ENCODE measurements at places on chromosomes 3 and 15. TPM values are rescaled to one million over a fixed set of nuclear protein-coding genes. Genes with fewer than 3 reads are reported as not detected.

The ADGRG7 gene
- polyA plus RNA-seq = not detected

- no peak overlapping the region for H3K27ac ChIP-seq
- no peaks in the 10 kb centered on the region for H3K36me3 ChIP-seq
- no peaks in the 10 kb centered on the region for H3K4me1 ChIP-seq
- H3K27me3 ChIP-seq = no peaks in the 10 kb centered on the region
- H3K4me3 ChIP-seq = no peak overlapping the region
- DNase-seq = no peak
These were observed 44.4 kb downstream of the PIAS1 start for GRCh38 chr15:68098465-68098864.

The PLA2G4D gene
- 0.05 TPM for polyA plus RNA-seq

GRCh38 chr15:92068121-92068520, 214.6 kb downstream of the SLCO3A1 start:
- H3K27me3 ChIP-seq = no peaks in the 10 kb centered on the region
- no peak overlapping the region for H3K4me3 ChIP-seq
- no peaks in the 10 kb centered on the region for H3K4me1 ChIP-seq
- no peak for DNase-seq

The DNAJC17 gene
- 54.9 TPM for polyA plus RNA-seq

DNA sequence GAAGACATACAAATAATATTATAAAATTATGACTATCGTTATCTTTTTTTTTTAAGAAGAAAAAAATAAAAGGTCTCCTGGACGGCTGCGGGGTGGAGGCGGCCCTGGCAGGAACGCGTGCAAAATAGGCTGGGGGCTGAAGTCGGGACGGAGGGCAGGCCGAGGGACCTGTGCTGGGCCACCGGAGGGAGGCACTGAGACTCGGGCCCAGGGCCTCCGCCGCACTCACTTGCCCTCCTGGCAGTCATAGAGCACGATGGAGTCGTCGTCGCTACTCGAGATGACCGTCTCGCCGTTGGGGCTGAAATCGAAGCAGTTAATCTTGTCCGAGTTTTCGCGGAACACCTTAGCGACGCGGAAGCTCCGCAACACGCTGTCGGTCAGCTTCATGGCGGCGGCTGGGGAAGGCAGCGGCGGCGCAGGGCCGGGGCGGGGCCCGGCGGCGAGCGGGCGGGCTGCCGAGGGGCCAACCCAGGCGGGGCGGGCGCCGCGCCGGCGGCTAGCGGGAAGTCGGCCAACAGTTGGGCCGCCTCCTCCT, 408 bp downstream of the WDR82 start:
- DNase-seq = peak; percentile 85
- no peaks in the 10 kb centered on the region for H3K27me3 ChIP-seq
- peak overlapping the region; percentile 90 for H3K4me3 ChIP-seq
- H3K36me3 ChIP-seq = no peaks in the 10 kb centered on the region
- H3K27ac ChIP-seq = peak overlapping the region; percentile 87
- H3K4me1 ChIP-seq = peaks cover 36% of the 10 kb centered on the region

GRCh38 chr15:29570121-29570947, 251.9 kb downstream of the TJP1 start:
- no peaks in the 10 kb centered on the region for H3K27me3 ChIP-seq
- peak; percentile 83 for DNase-seq
- peak overlapping the region; percentile 31 for H3K27ac ChIP-seq

DNA sequence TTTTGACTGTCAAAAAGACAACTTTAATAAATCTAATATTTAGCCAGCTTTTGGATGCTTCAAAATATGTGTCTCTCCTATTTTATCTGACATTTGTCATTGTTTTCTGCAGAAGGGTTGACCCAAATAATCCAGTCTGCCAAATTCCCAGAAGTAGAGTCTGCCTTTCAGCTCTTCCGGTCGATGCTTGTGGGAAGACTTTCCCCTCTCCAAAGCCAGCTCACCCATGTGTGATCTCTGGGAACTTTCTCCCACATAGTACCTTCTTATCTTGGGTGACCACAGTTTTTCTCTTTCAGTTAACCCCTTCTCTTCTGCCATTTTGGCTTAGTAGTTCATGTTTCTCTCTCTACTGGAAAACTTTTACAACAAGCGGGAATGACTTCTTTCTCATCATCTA, 94.1 kb downstream of the ASB7 start:
- H3K4me3 ChIP-seq = no peak overlapping the region
- H3K4me1 ChIP-seq = no peaks in the 10 kb centered on the region
- DNase-seq = no peak
- no peak overlapping the region for H3K27ac ChIP-seq
- no peaks in the 10 kb centered on the region for H3K36me3 ChIP-seq
- no peaks in the 10 kb centered on the region for H3K27me3 ChIP-seq

GRCh38 chr15:75043509-75044257, 20.3 kb downstream of the PPCDC start:
- H3K4me3 ChIP-seq = peak overlapping the region; percentile 26
- peak; percentile 96 for DNase-seq
- no peaks in the 10 kb centered on the region for H3K36me3 ChIP-seq
- H3K27ac ChIP-seq = peak overlapping the region; percentile 89
